A549 treated with ZK216348 at 1 μM for 4 hours (cell line): ENCODE measurements at places on chromosomes 7 and 10. TPM values are rescaled to one million over a fixed set of nuclear protein-coding genes. Genes with fewer than 3 reads are reported as not detected.

The CYP2C8 gene
- not detected in 5 replicates for total RNA-seq

The UNCX gene
- total RNA-seq = 0.21 TPM in 1 of 5 replicates, not detected in the others

The TEX47 gene
- total RNA-seq = not detected in 5 replicates

The PIK3CG gene
- not detected in 5 replicates for total RNA-seq

The CHST3 gene
- 31.8 to 48.4 TPM (median 41.8 TPM) in 5 replicates for total RNA-seq

The IQUB gene
- 0.06 to 0.10 TPM in 2 of 5 replicates, not detected in the others for total RNA-seq

The DTX2 gene
- total RNA-seq = 22.2 to 43.7 TPM (median 36.2 TPM) in 5 replicates

The ZNF722 gene
- not detected in 5 replicates for total RNA-seq

The RBM28 gene
- 55.3 to 75.3 TPM (median 56.3 TPM) in 5 replicates for total RNA-seq

The TFR2 gene
- total RNA-seq = 1.6 to 3.1 TPM (median 2.5 TPM) in 5 replicates

The OPN4 gene
- total RNA-seq = not detected in 5 replicates

The AKR1C4 gene
- total RNA-seq = 0.27 to 0.50 TPM (median 0.32 TPM) in 4 of 5 replicates, not detected in the other

The DBF4 gene
- 23.3 to 32.1 TPM (median 29.2 TPM) in 5 replicates for total RNA-seq
